ENCODE measurements at places on chromosomes 2 and 18.

DNA sequence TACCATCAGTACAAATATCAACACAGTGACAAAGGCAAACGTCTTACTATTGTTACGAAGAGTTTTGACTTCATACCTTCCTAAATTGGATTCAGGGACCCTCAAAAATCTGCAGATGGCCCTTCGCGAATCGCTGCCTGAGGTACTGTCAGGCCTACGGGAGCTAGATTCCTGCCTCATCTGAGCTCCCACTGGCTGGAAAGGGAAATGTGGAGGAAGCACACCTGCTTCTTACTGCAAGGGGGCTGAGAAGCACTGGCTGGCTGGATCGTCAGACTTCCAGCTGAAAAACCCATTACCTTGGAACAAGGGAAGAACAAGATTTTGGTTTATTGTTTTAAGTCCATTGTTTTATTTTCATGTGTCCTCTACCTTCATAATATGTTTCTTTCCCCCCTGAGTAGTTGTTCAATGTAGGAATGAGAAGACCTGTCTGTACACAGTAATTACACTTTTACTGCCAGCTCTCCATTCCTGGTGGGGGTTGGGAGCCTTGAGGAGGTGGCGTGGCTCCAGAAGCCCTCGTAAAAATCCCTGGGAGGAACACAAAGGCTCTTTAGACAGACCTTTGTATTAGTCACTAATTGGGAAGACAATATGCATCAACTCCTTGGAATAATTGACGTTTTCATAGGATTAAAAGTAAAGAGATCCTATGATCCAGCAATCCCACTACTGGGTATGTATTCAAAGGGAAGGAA lies 124.1 kb upstream of the NOSTRIN start:
- DNase-seq, result no peak

DNA sequence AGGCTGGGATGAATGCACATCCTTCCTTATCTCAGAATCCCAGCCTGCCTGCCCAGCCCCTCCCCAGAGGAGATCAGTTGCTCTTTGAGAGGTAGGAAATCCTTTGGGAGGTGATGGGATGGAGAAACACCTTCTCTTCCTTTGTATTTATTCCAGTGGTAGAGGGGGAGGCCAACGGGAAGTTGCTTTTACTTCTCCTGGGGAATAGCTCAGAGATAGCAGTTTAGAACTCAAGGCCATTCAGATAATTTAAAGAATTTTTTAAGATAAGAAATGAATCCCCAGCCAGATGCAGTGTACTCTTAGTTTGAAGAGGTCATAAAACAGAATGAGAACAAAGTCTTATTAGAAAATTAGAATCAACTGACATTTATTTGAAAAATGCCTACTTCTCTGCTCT lies 67.4 kb upstream of the PPM1B start:
- no peak for DNase-seq

DNA sequence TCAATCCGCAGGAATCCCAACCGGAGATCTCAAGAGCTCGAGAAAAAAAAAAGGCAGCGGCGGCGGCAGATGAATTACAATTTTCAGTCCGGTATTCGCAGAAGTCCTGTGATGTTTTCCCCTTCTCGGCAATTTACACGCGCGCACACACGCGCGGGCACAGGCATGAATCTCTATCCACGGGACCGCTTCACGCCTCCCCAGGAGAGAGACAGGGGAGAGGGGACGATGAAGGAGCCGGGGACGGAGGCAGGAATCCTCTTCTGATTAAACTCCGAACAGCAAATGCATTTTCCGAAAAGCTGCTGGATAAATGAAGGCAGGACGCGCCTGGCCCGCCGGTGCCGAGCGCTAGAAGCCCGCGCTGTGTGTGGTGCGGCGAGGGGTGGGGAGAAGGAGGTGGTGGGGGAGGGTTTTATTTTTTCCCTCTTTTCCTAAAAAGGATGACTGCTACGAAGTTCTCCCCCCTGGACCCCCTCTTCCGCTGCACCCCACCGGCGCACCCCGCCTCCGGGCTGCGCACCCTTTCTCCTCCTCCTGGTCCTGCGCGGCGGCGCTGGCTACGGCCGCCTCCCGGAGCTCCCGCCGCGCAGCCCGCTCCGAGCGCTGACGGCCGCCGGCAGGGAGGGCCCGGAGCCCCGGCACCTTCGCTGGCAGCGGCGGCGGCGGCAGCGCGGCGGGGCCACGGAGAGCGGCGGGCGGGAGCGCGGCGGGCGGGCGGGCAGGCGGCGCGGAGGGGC lies at the start of gene BCL2:
BCL2 (minus strand) TSS at position 387 of the 740 bp plus-strand sequence.
- no peak for DNase-seq

DNA sequence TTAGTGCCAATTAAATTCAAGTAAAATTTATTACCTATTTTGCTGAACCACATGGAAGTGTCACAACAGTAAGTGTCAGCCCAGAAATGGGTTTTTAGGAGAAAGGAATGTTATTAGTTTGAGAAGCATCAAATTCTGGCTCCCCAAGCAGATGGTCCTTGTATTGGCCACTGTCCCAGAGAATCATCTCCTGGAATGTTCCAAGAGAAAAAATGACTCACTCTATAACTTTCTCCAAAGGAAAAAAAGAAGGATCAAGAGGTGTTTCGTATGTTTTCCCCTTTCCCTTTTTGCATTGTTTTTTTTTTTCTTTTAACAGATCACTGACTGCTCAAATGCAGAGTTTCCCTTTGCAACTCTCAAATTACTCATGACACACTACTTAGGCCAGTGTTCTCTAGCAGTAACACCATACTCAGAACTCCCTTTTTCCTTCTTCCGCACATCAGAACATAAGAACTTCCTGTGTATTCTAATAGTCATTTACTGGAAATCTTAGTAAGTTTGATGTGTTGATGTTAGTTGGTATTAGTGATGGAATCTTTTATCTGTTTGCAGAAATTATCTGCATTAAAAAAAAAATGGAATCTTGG lies 390.3 kb downstream of the GPD2 start:
- no peak for DNase-seq

GRCh38 chr18:21389903-21390302 lies 147.9 kb downstream of the GREB1L start:
- no peak for DNase-seq

GRCh38 chr2:13504808-13505207 lies 788.1 kb downstream of the TRIB2 start:
- no peak for DNase-seq

GRCh38 chr18:70036771-70037347 lies 89.2 kb upstream of the CD226 start:
- DNase-seq, result no peak
